ENCODE measurements at places on chromosomes 5 and 9.

DNA sequence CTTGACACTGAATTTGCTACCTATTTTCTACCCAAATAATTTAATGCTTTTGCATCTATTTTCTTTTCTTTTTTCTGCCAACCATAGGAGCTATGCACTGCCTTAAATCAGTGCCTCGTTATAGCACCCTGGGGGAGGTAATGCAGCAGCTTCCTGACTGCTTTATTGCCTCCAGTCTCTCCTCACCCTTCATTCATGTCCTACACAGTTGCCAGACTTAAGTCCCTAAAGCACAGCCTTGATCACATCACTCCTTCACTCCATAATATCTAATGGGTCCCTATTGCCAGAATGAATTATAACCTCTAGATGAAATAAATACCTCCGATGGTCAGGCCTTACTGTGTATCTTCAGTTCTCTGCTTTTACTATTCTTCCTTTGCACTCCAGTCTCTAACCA, 211.2 kb upstream of the GLRA1 start:
- no peak for DNase-seq

- no peak for DNase-seq
Observed at GRCh38 chr5:111948092-111948841, 191.3 kb upstream of the NREP start.

GRCh38 chr9:74132986-74133385, 364.1 kb upstream of the RORB start:
- no peak for DNase-seq

DNA sequence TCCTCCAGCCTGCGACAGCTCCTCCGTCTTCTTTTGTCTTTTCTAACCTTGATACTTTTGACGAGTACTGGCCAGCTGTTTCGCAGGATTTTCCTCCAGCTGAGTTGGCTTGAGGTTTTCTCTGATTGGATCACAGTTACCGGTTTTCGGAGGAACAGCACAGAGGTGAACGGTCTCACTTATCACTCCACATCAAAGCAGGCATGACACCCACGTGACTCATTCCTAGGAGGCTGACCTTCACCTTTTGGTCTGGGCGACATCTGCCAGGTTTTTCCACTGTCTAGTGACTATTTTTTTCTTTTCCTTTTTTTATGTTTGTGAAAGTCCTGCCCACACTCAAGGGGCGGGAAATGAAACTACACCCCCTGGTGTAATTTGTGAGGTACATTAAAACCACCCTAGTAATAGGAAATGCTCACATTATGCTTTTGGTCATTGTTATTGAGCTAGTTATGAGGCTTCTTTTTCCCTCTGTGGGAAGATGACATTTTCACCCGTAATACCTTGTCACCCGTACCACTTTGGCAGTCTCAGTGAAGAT, 319.2 kb downstream of the GADD45G start:
- DNase-seq = no peak

GRCh38 chr5:7377761-7378160, 18.2 kb upstream of the ADCY2 start:
- DNase-seq = no peak

DNA sequence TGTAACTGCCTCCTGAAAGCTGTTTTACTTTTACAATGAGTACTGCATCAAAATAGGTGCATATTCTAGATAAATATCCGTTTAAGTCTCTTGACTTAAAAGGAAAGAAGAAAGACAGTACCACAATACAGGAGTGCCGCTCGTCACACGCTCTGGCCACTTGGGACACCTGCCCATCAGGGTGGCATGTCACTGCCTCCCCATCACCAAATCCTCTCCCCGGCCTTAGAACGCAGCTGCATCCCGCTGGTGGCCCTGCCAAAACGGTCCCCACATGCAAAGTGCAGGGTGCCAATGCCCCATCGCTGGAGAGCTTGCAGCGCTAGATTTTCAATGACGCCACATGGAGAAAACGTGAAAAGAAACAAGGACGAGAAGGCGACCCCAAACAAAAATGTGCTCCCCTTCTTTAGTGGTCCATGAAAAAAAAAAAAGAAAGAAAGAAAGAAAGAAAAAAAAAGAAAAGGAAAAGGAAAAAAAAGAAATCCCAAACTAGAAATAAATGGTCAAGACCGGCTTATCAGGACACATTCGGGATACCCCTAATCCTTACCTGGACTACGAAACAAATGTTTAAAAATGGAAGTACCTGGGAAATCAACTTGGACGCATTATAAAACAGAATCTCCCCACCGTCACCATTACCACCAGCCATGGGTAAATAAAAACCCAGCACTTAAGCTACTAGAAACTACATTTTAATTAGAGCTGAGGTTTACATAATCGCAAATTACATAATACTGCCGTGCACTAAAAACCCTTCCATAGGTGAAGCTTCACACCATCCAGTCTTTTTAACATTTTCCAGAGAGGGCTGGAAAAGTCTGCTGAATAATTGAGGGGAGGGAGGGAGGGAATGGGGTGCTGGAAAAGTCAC, 1.0 kb downstream of the ANKH start:
- no peak for DNase-seq

DNA sequence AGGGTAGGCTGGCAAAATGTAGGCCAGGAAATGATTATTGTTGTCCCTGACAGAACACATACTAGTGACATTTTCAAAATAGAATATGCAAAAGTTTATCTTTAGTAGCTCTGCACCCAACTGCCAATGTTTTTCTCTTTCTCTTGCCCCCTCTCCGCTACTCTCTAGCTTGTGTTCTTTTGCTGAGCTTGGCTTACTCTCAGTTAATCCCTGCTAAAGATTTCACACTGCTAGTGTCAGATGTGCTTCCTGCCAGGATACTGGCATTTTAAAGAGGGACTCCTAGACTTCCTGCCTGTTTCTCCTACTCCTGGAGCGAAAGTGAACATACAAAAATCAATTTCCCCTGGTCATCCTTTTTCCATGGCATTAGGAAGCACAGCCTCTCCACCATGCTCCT, 260.5 kb downstream of the ARRDC3 start:
- no peak for DNase-seq

DNA sequence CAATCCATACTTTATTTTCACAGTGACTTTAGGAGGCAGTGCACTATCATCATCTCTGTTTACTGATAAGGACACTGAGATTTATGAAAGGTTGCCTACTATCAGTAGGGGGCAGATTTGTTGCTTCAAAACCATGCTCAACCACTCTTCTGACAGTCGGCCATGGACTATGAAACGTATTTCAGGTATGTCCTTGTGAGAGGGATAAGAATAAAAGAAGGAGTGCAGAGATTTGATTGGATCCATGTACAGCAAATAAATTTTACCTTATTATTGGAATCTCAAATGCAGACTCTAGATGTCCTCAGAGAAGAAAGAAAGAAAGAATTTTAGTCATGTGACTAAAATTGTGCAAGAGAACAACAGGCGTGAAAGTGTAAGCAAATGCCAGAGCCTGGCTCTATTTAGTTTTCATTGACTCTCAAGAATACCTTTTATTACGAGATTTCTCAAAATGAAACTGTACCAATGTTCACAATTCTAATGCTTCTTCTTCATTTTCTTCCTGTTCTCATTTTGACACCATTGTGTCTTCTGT, 296.6 kb upstream of the RASA1 start:
- peak; percentile 54 for DNase-seq

DNA sequence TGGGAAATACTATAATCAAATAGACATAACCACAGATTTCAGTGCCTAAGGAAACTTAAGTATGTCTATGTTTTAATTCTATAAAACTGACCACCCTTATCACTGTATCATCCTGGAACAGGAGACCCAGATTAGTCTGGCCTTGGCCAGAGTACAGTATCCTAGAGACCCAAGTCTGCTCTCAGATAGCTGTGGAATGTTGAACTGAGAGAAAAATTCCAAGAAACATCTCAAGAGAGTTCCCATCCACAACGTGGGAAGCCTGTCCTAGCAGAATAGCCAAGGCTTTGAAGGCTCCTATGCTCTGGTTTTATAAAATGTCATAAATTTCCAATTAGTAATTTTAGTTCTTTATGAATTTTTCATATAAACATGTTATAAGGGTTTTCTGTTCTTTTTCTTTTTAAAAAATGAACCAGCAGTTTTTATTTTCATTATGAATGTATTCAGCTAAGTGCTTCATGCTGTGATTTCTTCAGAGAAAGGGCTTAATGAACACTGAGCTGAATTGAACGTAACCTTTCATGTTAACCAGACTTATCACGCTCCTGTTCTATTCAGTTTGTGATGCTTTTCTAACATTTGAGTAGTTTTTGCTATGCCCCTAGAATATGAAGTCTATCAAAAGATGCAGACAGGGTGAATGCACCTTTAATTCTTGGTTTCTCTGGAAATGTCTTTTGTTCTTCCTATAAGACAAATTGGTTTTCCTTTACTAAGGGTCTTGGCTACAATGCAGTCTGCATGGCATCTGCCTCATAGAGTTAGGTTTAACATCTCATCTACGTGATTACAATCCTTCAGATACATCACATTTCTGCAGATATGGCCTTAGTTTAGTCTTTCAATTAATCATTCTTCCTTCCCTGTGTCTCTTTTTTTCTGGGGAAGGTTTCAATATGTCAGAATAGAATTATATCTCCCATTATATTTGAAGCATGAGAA, 230.8 kb downstream of the CYLC2 start:
- no peak for DNase-seq

GRCh38 chr9:129081388-129081904, 535 bp downstream of the DOLPP1 start:
- DNase-seq = peak; percentile 58

DNA sequence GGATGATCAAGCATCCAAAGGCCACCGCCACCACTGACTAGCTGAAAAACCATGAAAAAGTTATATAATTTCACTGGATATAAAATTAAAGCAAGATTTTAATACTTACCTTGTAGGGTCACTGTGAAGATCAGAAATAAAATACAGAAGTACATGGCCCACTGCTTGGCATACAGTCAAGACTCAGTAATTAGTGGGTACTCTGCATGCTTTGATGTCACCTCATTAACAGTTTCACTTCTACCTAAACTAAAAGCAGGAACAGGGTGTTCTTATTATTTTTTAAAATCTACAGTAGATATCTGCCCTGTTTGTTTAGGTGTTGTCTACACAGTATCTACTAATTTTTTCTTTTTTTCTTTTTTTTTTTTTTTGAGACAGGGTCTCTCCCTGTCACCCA, 66.4 kb downstream of the NFIB start:
- peak; percentile 65 for DNase-seq

GRCh38 chr9:73137286-73137899, 14.3 kb upstream of the ANXA1 start:
- no peak for DNase-seq

DNA sequence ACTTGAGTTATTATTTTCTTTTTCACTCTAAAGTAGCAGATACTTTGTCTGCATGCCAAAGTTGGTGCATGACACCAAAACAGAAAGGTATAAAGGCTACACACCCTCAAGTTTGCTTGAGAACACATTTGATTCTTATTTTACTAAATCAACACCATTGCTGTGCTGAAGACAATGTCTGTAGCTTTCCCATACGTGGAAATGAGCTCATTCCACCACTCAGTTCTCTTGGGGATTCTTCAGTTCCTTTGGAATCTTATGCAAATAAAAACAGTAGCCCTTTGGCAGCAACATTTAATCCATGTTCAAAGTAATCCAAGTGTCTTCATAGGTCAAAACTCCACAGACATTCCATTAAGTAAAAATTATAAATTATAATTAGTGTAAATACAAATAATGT, 264.9 kb downstream of the TLE1 start:
- DNase-seq = no peak

DNA sequence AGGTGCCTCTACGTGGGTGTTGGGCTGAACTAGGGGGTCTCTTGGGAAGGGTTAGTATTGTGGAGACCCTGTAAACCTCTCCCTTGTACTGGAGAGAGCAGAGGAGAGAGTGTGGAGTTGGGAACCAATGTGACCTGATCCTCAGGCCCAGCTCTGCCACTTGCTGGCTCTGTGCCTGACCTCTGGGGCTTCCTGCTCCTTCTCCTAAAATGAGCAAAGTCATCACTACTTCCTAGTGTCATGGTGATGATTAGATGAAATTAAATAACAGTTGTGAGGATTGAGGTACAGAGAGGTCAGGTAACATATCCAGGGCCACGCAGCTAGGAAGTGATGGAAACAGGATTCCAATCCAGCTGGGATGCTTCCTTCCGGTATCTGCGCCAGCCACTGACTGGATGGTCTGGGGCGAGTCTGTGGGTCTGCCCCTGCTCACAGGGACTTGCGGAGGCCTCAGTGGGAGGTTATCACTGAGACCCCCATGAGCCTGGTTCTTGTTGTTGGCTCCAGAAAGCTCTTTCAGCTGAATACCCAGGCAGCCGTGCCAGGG, 9.2 kb downstream of the GALNT10 start:
- no peak for DNase-seq

GRCh38 chr9:6927838-6928237, 170.1 kb downstream of the KDM4C start:
- no peak for DNase-seq

- no peak for DNase-seq
Observed at GRCh38 chr9:135380311-135380960, 99.1 kb upstream of the PPP1R26 start.
